Bronchial epithelial cell (primary cell): ENCODE measurements at places on chromosomes 2 and 18.

DNA sequence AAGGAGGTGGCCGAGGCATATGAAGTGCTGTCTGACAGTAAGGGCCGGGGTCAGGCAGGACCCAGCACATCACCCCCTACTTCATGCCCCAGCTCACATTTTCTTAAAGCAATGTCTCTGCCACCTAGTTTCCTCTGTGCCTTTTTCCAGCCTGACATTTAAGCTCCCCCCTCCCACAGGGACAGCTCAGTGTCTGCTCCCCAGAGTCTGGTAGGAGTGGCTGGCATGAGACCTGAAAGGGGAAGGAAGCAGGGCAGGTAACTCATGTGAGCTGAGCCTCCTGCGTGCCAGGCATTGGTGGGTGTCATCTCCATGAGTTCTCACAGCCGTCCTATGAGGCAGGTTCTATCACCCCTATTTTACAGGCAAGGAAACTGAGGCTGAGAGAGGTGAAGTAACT is 1.5 kb downstream of the DNAJB2 start:
- no peak for DNase-seq

DNA sequence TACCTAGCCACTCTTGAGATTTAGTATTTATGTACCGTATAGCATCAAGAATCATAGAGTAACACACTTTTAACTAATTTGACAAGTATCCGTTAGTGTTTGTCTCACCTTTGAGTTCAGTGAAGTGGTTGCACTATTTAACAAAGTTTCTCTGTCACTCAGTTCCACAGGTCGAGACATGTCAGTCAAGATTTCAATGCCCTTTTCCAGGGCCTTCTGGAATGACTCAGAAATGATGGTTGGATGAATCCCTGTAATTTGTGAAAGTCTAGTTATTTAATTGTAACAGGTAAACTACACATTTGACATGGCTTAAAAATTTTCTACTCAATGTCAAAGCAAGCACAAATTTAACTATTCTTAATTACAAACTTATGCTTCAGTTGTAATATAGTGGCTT is 9.7 kb downstream of the CCT4 start:
- DNase-seq: peak; percentile 92

- DNase-seq: peak; percentile 68
These were observed 46.4 kb downstream of the MREG start for GRCh38 chr2:215966951-215967350.

DNA sequence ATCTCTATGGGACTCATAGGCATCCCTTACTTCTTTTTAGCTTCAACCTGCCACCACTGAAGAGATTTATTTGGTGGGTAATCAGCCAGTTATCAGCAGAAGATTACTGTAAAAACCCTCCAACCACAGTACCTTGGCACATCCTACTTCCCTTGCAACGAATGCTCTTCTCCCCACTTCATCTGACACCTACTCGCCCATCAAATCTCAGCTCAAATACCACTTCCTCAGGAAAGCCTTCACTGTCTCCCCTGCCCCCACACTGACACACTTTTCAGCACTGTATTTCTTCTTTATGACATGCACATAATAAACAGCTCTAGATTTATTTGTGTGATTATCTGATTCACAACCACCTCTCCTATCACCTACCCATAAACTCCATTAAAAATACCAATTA is 3.1 kb downstream of the KDSR start:
- no peak for DNase-seq

DNA sequence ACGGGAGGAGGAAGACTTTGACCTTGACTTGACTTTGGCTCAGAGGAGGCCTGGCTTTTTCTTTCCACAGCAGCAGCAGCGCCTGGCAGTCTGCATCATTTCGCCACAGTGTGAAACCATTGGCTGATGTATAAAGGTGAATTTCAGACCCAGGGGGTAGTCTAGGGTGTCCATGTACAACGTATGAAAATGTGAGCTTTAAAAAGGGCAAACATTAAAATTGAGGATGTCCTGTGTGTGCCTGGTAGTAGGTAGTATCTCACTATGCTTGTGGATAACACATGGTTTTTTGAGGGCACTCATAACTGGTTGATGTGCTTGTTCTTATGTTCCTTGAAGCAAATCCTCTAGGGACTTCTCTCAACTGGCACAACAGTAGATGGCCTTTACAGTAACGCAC is 86.1 kb downstream of the LPIN1 start:
- DNase-seq: no peak

DNA sequence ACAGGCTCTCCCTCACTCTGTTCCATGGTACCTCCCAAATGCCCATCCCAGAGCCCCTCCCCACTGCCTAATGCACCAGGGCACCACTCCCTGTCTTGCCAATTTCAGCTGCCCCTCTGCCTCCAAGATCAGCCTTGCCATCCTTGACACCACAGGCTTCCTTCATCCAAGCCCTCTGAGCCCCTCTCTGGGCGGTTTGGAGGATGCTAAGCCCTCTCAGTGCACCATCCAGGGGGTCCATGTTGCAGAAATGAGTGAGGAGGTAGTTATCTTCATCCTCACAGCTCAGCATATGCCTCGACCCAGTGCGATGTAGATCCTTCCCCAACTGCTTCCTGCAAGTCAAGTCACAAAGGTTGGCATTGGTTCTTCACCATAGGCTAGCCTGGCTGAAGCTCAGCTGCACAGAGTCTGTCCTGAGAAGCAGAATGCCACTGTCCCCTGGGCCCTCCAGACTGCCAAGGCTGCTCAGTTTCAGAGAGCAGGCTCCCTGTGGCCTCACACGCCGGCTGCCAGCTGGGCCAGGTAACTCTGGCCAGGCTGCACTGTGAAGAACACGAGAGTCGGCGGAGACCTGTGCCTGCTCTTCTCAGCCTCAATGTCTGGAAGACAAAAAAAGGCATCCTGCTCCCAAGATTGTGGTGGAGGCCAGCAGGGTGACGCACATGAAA is 9.9 kb upstream of the MAP3K2 start:
- no peak for DNase-seq

DNA sequence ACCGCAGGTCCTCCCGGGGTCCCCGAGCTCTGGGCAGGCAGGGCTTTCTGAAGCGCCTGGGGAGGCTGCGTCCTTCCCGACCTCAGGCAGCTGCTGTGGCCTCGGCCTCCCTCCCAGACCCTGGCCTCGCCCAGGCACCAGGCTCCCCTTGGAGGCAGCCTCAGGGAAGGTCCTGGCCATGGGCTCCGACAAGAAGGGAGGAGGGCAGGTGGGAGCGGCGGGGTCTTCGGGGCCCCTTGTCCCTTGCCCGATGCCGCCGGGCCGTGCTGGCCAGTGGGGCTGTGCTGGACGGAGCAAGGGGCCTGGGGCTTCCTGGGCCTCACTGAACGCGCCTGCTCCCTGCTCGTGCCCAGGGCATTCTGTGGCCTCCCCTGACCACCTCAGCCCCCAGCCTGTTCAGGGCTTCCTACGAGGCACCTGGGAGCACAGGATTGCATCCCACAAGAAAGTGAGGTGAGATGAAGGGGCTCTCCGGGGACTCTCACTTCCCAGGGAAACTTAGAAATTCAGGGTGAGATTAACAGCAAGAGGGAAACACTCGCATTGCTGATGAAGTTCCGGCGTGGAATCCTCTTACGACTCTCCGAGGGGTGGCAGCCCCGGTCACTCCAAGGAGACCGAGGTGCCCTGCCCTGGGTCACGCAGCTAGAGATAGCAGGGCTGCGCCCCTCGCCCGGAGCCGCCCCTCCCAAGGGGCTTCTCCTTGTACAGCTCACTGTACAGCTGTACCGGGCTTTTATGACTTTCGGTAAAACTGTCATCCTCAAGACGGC is 778 bp downstream of the MFSD2B start:
- no peak for DNase-seq

DNA sequence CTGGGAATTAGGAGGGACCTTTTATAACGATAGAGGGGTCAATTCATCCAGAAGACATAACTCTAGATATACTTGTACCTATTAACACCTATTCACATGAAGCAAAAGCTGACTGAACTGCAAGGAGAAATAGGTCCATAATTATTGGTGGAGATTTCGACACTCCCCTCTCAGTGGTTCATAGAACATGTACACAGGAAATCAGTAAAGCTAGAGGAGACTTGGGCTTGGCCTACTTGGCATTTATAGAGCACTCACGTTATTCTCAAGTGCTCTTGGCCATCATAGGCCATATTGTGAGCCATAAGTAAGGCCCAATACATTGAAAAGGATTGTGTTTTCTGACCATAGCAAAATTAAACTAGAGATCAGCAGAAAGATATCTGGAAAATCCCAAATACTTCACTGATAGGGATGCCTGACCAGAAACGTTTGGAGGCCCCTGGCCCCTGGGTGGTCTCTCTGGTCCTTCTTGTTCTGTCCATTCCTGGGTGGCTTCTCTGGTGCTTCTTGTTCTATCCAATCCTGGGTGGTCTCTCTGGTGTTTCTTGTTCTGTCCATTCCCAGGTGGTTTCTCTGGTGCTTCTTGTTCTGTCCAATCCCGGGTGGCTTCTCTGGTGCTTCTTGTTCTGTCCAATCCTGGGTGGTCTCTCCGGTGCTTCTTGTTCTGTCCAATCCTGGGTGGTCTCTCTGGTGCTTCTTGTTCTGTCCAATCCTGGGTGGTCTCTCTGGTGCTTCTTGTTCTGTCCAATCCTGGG is 49.0 kb downstream of the SNED1 start:
- DNase-seq: no peak

GRCh38 chr2:232940724-232941123 is 70.7 kb downstream of the SNORC start:
- no peak for DNase-seq

DNA sequence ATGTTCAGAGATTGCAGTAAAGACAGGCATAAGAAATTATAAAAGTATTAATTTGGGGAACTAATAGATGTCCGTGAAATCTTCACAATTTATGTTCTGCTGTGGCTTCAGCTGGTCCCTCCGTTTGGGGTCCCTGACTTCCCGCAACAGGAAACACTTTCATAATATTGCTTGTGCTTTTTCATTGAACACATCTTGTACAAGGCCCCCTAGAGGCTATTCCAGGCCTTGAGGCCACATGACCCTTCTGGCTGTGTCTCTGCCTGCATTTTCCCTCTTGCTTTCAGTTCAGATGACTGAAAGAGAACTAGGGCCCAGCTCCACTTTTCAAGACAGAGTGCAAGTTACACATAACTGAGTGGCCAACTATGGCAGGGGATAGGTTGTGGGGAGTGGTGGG is 164.1 kb downstream of the TMEM247 start:
- DNase-seq: no peak

DNA sequence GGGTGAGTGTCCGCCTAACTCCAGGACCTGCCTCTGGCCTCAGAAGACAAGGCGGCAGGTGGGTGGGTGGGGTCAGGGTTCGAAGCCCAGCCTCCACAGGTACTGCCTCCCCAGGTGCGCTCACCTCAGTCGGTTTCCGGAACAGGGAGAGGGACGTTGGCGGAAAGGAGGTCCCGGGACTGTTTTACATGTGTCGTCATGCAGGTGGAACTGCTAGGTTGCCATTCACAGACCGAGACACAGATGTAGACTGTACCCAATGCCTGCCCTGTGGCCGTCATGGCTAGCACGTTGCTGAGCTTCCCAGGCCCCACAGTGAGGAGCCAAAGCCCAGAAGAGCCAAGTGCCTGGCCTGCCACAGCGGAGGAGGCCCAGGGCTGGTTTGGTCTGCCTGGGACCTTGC is 284.0 kb upstream of the HS6ST1 start:
- no peak for DNase-seq

DNA sequence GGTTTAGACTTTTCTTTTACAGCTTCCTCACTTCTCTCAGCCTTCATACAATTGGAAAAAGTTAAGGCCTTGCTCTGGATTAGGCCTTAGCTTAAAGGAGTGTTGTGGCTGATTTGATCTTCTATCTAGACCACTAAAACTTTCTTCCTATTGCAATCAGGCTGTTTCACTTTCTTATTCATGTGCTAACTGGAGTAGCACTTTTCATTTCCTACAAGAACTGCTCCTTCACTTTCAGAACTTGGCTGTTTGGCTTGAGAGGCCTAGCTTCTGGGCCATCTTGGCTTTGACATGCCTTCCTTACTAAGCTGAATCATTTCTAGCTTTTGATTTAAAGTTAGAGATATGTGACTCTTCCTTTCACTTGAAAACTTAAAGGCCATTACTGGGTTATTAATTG is 114.3 kb downstream of the ARHGEF4 start:
- DNase-seq: no peak
